Stromal cell of bone marrow (primary cell): ENCODE measurements at places on chromosomes 5 and 9.

DNA sequence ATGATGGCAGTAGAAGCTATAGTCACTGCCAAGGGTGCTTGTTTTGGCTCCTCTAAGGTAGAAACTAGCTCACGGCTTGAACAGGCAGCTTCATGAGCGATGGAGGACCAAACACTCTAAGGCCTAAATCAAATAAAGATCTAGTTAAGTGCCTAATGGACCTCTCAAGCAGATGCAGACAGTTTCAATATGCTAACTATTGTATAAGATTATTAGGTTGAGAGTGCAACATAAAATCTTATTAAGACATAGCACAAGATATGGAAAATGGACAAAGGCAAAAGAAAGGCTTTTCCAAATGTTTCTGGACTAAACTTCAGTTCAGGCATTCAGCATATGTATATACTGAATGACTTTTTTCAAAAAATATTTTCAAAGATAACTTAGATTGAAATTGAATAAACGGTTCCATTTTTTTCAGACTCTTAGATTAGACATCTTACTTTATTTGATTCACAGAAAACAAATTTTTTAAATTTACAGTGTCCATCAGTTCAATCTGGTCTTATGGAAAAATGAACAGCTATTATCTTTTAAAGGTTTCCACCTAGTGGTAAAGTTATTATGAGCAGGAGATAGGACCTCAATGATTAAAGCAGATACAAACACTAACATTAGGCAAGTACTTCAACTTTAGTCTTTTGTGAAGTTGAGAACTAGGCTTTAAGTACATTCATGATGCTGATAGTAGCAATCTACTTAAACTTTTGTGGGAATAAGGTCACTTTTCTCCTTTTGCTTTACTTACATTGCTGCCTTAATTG lies 1167.7 kb downstream of the MAT2B start:
- DNase-seq = no peak

- no peak for DNase-seq
These were observed 475.7 kb downstream of the CCDC171 start for GRCh38 chr9:16028548-16028947.

DNA sequence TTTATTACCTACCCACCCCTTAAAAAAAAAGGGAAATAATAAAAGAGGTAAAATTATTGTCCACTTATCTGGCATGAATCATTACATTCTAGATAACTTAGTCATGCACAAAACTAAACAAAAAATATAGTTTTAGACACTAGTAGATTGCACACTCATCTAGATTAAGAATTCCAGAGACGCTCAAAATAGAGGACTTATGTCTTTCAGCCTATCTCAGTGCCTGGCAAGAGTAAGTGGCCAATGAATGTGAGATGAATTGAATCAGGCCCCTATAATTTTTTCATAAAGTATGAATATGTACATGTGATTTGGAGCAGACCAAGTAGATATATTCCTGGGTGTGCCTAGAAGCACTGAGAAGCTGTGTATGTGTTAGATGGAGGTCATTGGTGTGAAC lies 2.0 kb upstream of the RXFP3 start:
- DNase-seq = no peak

- no peak for DNase-seq
These were observed 99.5 kb downstream of the FBXW11 start for GRCh38 chr5:171906703-171907590.

- DNase-seq = no peak
These were observed 47.4 kb upstream of the SHC3 start for GRCh38 chr9:89225991-89226471.

DNA sequence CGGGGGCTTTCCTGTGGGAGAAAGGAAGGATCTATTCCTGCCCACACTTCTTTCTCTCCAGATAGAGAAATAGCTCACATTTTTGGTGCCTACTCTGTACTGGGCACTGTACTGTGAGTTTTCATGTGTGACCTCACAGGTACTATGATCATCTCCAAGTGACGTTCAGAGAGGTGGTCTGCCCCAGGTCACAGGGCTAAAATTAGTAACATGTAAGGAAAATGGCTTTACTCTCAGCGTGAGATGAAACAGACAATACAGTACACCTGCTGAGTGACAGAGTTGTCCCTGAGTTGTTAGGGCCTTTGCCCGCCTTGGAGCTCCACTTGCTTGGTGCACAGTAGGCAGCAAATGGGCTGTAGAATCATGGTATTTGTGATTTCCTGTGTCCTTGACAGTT lies 306.1 kb upstream of the DMRT1 start:
- no peak for DNase-seq

- no peak for DNase-seq
These were observed 66.9 kb upstream of the TMEM215 start for GRCh38 chr9:32716425-32716824.

DNA sequence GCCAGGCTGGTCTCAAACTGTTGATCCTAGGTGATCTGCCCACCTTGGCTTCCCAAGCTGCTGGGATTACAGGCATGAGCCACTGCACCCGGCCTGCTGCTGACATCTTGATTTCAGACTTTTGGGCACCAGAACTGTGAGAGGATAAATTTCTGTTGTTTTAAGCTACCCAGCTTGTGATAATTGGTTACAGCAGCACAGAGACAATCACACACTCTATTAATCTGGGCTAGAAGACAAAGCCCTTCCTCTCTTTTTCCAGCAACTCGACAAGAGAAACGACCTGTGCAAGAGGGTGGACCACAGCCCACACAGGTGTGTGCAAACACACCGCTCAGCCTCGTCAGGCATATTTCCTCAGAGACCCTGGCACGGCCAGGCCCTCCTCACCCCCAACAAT lies 4.5 kb downstream of the ANKRD55 start:
- no peak for DNase-seq

- DNase-seq = peak; percentile 37
These were observed 744 bp downstream of the TARS1 start for GRCh38 chr5:33441241-33442177.

DNA sequence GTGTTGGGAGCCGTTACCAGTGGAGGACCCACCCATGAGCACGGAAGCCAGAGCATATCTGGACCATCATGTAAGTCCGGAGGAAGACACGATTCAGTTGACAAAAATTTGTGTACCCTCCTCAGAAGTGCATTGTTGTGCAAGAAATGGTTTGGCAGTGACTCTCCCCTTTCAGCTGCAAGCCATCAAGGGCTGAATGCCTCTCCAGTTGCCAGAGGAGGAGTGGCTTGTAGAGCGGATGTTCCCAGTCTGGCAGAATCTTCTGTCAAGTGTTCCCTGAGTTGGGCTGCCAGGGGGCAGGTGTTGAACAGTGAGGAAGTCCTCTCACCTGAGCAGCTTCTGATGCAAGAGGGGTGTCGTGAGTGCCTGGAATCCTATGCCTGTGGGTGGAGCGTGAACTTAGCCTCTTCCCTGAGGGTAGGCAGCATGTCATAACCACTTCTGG lies 27.6 kb upstream of the CDKN2AIPNL start:
- peak; percentile 89 for DNase-seq

GRCh38 chr5:88734191-88734640 lies 148.8 kb downstream of the MEF2C start:
- DNase-seq = no peak

GRCh38 chr9:132809677-132810271 lies 68.3 kb downstream of the AK8 start:
- no peak for DNase-seq

- peak; percentile 83 for DNase-seq
These were observed 352.6 kb upstream of the PANK3 start for GRCh38 chr5:168931638-168932345.

DNA sequence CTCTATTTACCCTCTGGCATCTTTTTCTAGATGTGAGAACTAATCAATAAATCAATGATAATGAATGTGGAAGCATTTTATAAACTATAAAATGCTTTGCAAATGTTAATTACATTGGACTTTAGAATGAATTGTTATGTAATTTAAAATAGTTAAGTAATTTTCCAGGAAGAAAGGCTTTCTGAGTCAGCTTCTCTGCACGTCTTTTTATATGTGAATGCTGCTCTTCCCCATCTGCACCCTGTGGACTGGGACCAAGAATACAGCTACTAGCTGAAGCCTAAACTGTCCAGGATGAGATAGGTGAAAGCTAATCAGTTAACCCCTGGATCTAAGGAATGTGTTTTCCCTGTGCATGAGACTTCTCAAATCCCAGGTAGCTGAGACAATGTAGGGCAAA lies 292.9 kb downstream of the NR3C1 start:
- no peak for DNase-seq

GRCh38 chr9:133118179-133118520 lies 2.9 kb downstream of the RALGDS start:
- no peak for DNase-seq

DNA sequence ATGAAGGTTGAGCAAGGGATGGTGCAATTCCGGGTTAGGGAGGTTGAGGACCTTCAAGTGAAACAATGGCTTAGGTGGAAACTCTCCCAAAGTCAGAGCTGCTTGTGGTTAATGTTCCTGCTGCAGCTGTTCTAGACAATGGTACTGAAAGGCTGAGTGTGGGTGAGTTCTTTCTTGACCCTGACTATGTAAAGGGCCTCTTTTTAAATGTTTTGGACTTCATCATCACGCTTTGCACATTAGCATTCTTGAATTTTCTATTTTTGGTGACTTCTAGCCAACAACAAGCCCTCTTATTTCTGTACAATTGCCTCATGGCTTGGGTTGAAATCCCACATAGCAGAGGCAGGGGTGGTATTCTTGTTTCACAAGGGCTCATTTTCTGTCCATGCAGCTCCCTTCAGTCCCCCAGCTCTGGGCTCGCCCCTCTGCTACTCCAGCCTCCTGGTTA lies 136.3 kb upstream of the ANKRD55 start:
- no peak for DNase-seq

DNA sequence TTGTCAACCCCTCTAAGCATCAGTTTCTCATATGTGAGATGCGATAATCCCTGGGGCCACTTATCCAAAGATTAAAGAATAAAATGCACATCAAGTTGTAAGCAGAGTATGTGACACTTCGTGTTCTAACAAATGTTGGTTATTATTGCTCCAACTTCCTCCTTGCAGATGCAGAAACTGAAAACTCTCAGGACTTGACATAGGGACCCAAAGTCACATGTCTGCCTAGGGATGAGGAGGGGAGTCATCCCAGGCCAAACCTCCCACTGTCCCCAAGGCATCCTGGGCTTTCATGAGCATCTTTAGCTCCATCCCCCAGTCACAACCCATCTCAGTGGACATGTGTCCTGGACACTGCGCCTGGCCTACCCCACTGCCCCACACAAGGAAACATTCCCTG lies 27.5 kb upstream of the SYK start:
- DNase-seq = no peak

- DNase-seq = peak; percentile 95
These were observed 57.9 kb downstream of the DIAPH1 start for GRCh38 chr5:141560725-141561483.

DNA sequence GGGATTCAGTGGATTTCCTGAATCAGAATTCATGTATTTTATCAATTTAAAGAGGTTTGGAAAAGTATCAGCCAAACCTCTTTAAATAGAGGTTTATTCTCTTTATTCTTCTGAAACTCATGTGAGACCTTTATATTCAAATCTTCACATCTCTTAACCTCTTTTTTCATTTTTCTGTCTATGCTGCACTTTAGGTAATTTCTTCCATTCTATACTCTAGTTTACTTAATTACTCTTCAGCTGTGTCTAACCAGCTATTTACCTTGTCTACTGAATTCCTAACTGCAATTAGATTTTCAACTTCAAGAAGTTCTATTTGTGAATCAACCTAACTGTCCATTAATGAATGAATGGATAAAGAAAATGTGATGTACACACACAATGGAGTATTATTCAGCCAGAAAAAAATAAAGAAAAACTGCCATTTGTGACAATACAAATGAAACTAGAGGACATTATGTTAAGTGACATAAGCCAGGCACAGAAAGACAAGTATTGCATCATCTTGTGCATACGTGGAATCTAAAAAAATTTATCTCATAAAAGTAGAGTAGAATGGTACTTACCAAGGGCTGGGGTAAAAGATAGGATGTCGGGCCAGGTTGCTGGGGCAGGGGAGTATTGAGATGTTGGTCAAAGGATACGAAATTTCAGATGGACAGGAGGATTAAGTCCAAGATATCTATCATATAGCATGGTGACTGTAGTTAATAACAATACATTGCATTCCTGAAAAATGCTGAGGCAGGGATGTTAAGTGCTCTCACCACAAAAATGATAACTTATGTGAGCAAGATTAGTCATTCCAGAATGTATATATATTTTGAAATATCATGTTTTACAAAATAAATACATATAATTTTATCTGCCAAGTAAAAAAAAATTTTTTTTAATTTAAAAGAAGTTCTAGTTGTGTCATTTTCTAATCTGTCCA lies 129.5 kb upstream of the LRRTM2 start:
- DNase-seq = no peak
